Hematopoietic multipotent progenitor cell (in vitro differentiated cells): ENCODE measurements at places on chromosomes 4 and X. TPM values are rescaled to one million over a fixed set of nuclear protein-coding genes. Genes with fewer than 3 reads are reported as not detected.

DNA sequence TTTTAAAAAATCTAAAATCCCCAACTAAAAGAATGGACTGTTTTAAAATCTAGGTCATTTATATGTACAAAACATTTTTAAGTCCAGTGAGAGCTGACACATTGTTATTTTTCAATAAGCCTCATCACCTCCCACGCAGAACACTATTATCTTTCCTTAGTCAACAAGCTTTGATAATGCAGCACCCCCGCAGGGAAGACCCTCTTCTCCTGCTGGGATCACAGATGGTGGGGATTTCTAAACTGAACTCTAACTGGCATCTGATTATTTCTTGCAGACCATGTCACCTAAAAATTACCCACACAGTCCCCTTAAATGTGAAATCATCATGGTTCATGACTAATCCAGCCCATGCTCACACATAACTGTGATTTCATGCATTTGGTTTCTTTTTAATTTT lies 11.6 kb downstream of the SYTL4 start:
- DNase-seq, result no peak

- DNase-seq, result no peak
These were observed 45.5 kb downstream of the PPP1R2C start for GRCh38 chrX:42732506-42732905.

GRCh38 chr4:113303315-113303714 lies 253.9 kb downstream of the ANK2 start:
- no peak for DNase-seq

DNA sequence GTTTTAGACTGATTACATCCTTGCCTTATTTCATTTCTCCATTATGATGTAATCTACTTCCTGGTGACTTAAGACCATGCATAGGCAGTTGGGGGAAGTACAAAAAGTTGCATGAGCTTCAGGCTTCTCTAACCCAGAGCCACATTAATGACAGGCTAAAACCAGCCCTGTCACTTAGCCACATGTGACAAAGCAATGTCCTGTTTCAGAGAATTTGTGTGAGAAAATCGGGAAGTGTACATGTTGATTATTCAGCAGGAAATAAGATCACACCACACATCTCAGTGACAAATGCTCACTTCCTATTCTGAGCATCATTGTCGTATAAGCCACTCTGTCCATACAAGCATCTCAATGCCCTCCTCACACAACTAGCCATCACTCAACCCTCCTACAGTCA lies 98.5 kb upstream of the MAGEB16 start:
- peak; percentile 70 for DNase-seq

DNA sequence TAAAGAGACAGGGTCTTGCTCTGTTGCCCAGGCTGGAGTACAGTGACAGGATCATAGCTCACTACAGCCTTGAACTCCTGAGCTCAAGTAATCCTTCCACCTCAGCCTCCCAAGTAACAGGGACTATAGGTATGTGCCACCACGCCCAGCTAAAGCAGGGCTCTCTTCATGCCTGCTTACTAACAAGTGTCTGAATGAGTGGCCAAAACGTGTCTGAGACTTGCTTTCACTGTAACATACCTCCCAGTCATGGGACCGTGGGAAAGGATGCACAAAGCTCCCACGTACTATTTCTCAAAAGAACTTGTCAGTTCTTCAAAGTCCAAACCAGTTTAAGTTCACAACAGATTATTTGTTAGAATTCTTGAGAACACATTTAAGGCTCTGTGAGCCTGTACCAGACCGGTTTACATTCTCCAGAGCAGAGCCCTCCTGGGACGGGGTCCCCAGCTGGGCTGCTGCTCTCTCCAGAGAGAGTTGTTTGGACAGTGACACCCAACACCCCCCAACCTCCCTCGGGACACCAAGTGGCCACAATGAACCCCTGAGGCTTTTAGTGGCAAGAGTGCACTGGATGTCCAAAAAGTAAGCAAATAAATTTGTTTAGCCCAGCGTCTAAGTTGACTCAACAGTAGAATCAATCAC lies 24.1 kb downstream of the SH3KBP1 start:
- DNase-seq, result no peak

GRCh38 chrX:24423960-24424359 lies 41.1 kb upstream of the PDK3 start:
- no peak for DNase-seq

DNA sequence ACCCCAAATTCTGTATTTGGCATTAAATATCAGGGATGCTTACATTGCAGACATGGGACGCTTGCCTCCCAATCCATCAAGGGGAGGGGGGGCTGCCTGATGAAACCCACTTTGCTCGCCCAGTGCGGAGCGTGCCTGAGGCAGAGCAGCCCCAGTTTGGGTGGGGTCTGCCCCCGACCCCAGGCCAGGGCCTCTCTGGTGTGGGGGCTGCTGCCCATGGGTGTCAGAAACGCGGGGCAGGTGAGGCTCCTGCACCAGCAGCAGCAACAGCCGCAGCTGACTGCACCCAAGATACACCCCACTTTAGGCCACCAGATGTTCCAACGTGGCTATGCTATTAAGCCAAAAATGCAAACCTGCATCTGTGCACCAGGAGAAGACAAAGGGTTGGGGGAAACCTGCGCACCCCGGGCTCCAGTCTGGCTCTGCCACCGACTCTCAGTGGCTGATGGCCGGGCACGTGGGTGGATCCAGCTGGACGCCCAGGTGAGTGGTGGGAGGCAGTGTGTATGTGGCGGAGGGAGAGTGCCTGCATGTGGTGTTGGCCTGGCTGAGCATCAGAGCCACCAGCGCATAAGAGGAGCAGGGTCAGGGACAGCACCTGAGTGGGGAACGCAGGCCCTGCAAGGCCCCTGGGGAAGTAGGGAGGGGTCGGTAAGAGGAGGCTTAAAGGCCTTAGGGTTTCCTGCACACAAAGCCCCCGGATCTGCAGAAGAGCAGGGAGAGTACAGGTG lies 86.2 kb downstream of the ABLIM2 start:
- no peak for DNase-seq

Gene SPANXA1
- total RNA-seq, result not detected

Gene PF4V1
- 1.1 TPM for total RNA-seq

Gene SMR3B
- not detected for total RNA-seq
